ENCODE measurements at places on chromosomes 12 and 14. TPM values are rescaled to one million over a fixed set of nuclear protein-coding genes. Genes with fewer than 3 reads are reported as not detected.

WASHC3 gene
- 46.5 TPM for total RNA-seq

C12orf60 gene
- total RNA-seq: 1.9 TPM

KRT2 gene
- not detected for total RNA-seq

RAB2B gene
- 12.6 TPM for total RNA-seq

C12orf54 gene
- 5.7 TPM for total RNA-seq

BLTP3B gene
- total RNA-seq: 12.3 TPM

KRT3 gene
- not detected for total RNA-seq

AQP2 gene
- not detected for total RNA-seq

SSPN gene
- 0.51 TPM for total RNA-seq

MDGA2 gene
- total RNA-seq: not detected

GRIP1 gene
- 6.8 TPM for total RNA-seq

DNA sequence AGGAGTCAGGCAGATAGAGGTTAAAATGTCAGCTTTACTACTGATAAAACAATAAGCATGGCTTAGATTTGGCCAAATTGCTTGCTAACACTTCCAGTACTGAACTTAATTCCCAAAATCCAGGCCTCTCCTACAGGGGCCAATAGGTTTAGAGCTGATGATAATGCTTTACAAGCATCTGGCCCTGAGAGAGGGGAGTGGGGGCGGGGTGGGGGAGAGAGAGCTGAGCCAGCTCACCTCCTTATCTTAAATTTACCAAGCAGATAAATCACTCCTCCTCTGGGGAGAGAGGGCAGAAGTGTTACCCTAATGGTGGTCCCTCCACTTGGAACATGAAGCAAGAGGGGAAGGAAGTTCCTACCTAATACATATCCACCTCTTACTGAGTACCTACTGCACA, 182.2 kb upstream of the CRY1 start:
- no peak for DNase-seq

GRCh38 chr12:131783915-131784541, 44.2 kb upstream of the MMP17 start:
- DNase-seq: peak; percentile 82

DNA sequence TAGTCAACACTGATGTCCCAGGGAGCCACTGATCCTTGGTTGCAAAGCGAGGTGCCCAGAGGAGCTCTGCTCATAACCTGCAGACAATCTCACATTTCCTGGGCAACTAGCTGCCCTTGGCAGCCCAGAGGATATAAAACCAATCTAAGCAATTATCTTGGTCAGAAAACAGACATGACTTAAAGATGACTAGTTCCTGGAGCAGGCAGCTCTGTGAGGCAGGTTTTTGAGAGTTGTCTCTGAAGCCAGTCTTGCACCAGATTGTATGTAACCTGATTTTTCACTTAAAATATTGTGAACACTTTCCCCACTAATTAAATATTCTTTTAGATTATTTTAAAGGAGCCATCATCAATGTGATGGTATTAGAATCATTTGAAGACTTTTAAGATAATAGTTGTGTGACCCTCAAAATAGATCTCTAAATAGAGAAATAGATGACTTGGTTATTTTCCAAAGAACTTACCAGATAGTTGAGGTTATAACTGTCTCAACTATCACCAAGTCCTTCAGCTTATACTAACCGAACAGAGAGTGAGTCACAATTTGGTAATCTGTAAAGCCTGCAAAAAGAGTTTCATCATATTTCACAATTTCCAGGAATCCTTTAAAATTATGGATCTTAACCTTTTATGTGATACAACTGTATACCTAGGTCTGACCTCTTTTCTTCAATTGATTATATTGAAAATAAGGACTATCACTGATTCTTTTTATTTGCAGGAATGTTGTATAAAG, 75.9 kb downstream of the LIN7A start:
- DNase-seq: no peak

DNA sequence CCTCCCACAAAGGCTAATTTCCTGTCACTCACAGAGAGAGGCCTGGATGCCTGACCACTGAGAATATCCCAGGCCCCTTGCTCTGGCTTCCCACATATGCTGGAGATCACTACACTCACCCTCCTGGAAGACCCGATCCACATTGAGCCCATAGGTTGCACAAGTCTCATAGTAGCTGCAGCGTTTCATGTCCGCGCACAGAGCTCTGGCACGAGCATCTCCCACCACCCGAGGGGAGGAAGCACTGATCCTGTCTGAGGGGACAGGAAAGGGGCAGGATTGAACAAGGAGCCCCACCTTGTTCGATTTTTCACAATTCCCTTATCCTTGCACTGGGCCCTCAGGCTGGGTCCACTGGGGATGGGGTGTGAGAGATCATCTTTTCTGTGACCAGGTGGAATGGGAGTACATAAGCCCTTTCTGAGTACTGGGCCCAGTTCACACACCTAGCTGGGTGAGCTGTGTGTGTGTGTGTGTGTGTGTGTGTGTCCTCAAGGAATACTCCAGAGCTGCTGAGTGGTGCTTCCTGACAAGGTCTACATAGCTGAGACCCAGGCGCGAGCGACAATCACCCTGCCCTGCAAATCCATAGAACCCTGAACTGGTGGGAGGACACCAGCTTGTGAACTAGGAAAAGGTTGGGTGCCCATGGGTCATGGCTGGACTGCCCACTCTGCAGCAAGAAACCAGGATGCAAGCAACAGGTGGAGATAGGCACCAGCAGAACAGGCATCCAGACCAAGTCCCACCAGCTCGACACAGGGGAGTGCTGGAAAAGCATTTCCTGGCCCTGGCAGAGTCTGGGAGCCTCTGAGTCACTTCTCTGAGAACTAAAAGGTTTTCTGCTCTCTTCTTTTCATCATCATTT, 5.6 kb downstream of the AGAP2 start:
- no peak for DNase-seq

DNA sequence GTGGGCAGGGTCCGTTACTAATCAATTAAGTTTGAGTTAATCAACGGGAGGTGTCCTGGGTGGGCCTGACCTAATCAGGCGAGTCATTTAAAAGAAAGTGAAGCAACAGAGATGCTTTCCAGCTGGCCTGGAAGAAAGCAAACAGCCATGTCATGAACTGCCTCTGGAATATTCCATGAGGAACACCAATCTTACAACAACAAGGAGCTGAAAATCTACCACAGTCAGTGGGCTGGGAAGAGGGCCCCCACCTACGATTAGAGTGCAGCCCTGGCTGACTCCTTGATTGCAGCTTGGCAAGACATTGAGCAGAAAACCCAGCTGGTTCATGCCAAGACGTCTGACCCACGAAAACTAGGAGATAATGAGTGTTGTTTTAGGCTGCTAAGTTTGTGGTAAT, 56.2 kb downstream of the SSPN start:
- DNase-seq: no peak

DNA sequence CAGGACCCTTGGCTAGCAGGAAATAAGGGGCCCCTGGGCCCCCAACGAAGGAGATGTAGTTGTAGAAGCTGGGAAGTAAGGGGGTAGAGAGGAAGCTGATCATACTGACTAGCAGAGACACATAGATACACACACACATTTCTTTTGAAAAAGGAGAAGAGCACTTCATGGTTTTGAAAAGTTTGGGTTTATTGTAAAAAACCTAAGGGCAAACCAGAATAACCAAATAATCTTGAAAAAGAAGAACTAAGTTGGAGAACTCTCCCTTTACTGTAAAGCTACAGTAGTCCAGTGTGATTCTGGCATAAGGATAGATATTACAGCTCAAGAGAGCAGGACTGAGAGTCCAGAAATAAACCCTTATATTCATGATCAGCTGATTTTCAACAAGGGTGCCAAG, 5.8 kb upstream of the HCAR3 start:
- no peak for DNase-seq

DNA sequence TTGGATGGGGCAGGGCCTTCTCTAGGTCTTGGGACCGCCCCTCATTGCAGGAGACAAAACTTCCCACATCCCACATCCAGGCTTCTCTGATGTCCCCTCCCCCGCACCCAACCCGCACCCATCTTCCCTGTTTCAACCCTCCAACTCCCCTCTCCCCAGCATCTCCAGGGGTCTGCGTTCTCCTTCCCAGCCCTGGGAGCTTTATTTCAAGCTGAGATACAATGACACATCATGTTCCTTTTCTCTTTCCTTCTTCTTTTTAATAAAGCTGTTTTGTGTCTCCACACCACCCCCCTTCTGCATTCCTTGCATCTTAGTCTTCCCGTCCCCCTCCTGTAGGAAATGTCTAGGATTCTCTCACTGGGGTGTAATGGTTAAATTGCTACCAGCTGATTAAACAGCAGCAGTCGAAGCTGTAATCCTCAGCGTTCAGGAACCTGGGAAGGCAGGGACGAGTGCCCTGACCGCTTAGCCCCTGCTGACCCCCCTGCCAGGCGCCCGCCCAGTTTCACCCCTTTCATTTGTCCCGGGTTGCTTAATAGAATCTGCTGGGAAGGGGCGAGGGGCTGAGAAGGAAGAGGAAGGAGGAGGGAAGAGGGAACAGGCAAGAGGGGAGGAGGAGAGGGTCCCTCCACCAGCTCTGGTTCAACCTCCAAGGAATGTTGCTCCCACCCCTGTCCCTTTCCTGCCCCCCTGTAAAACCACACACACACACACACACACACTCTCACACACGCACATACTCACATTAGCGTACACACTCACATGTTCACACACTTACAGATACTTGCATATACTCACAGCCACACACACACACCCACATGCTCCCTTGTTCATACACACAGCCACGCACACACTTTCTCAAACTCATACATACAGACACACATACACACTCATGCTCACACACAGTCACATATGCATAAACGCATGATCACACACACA, 104.5 kb upstream of the MED13L start:
- peak; percentile 90 for DNase-seq

DNA sequence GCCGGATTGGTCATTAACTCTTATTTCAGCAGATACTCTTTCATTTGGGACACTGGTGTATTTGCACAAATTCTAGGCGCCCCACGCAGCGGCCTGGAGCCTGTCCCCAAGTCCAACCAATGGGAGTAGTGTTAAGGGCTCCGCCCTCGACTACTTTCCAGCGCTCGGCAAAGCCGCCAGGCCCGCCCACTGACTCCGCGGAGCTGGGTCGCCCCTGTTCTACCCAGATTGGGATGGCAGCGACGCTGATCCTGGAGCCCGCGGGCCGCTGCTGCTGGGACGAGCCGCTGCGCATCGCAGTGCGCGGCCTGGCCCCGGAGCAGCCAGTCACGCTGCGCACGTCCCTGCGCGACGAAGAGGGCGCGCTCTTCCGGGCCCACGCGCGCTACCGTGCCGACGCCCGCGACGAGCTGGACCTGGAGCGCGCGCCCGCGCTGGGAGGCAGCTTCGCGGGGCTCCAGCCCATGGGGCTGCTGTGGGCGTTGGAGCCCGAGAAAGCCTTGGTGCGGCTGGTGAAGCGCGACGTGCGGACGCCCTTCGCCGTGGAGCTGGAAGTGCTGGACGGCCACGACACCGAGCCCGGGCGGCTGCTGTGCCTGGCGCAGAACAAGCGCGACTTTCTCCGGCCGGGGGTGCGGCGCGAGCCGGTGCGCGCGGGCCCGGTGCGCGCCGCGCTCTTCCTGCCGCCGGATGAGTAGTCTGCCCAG, at the start of gene ACOT6:
Gene ACOT6, plus strand, starts transcription at position 179 of the 707 bp plus-strand sequence. Its CDS starts 55 bp downstream, at position 234.
- DNase-seq: peak; percentile 33

GRCh38 chr12:58463051-58463450, 457.3 kb downstream of the LRIG3 start:
- peak; percentile 41 for DNase-seq

GRCh38 chr14:68076451-68076850, 256.9 kb downstream of the RAD51B start:
- DNase-seq: peak; percentile 47

- no peak for DNase-seq
Observed at GRCh38 chr12:111780615-111781014, 13.9 kb downstream of the ALDH2 start.

DNA sequence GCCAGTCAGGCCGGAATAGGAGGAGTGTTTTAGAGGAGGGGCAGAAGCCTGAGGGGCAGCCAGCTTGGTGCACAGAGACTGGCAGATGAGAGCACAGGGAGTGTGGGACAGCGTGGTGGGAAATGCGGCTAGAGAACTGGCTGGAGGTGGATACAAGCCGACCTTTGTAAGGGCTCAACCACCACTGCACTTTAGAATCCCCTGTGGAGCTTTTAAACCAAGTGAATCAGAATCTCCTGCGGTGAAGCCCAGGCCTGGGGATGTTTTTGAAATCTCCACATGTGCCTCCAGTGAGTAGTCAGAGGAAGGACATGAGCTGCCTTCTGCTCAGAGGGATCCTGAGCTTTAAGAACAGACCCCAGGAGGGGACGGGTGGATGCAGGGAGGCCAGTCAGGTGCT, 10.9 kb upstream of the PCED1B start:
- no peak for DNase-seq

GRCh38 chr14:59347915-59348314, 117.3 kb downstream of the GPR135 start:
- no peak for DNase-seq

- peak; percentile 28 for DNase-seq
Observed at GRCh38 chr14:77212943-77213678, 31.5 kb downstream of the TMEM63C start.

GRCh38 chr12:68865399-68866164, 57.6 kb downstream of the MDM2 start:
- DNase-seq: no peak

- no peak for DNase-seq
Observed at GRCh38 chr14:70842851-70843462, 33.6 kb upstream of the MAP3K9 start.

DNA sequence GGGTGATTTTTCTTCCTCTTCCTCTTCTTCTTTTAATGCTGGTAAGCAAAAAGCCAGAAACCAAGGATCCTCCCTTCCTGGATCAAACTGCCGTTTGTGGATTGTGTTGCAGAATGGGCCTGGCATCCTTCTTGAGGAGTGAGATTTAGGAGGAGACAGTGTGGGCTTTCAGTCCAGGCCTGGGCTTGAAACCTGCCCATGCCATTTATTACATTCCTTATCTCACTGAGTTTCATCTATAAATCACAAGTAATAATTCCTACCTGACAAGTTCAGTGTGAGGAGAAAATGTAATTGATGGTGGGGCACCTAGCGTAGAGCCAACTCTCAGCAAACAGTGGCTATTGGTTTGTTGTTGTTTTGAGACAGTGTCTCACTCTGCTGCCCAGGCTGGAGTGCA, 126.4 kb downstream of the SLC35F4 start:
- DNase-seq: no peak

DNA sequence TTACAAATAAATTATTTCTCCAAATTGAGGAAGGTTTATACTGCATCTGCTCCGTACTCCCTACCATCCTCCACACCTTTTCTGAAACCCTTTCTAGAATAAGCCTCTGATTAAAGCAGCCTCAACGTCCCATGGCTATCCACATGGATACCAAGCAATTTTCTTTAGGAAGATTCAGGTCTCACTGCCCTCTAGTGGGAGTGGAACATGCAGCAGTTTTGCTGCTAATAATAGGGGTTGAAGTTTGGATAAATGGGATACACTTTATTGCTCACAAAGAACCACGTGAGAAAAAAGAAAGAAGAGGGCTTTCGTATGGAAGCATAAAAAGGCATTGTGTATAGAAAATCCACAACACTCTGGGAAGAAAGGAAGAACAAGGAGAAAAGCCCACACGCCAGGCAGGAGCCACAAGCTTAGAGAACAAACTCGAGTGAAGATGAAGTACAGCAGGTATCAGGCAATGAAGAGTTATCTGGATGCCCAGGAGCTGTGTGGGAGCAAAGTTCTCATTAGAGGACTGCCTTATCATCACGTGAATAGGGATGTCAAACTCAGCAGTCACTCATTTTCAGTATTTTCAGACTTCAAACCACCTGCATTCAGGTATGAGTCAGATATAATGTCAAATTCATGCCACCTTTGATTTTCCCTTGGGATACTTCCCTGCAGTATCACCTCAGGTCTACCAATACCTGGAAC, 45.8 kb downstream of the CCER1 start:
- peak; percentile 16 for DNase-seq

- no peak for DNase-seq
Observed at GRCh38 chr12:68781728-68782127, 26.2 kb upstream of the MDM2 start.

Measured in foreskin keratinocyte (primary cell).